ENCODE measurements at places on chromosomes 1 and 21.

DNA sequence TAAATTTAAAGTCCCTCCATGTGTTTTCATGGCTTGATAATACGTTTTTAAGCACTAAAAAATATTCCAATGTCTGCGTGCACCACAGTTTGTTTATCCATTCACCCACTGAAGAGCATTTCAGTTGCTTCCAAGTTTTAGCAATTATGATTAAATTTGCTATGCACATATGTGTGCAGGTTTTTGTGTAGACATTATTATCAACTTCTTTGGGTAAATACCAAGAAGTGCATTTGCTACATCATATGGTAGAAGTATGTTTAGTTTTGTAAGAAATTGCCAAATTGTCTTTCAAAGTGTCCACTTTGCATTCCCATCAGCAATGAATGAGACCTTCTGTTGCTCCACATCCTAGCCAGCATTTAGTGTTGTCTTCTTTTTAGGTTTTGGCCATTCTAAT lies 550.0 kb downstream of the BRINP3 start:
- no peak for DNase-seq

GRCh38 chr1:116947092-116947860 lies 37.6 kb downstream of the PTGFRN start:
- DNase-seq, result no peak

DNA sequence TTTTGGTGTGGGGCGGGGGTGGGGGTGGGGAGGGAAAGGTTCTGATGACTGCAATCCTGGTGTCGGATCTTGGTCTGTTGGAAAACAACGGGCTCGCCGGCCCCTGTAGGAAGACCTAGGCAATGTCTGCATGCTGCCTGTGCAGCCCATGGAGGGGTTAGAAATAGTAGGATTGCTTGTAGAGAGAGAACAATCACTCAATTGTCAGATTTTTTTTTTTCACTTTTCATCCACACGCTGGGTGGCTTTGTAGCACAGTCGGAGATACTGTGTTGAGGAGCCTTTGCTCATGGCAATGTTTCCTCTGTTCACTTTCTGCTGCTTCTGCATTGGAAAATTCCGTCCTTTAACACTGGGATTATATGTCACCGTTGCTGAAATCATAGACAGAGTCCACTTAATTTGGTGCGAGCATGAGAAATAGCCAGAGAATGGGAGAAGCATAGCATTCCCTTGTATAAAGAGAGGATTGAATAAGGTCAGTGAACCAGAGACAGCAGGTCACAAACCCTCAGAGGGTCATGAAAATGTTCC lies 107.5 kb downstream of the MRPS6 start:
- DNase-seq, result no peak

DNA sequence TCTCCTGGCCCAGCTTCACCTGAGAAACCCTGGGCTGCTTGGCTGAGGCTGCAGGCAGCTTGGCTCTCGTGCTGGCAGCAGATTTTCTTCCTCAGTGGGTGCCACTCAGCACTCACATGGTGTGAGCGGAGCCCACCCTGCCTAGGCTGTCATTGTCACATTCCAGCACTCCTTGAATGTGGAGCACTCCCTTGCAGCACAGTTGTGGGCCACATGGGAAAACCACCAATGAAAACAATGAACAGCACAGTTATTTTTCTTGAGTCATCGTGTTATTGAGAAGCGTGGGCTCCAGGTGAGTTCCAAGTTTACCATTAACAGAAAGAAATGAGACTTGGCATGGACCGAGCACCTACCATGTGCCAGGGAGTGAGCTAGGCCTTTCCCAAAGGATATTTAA lies 27.2 kb upstream of the TRIM67 start:
- no peak for DNase-seq

- DNase-seq, result no peak
Measured at GRCh38 chr1:110433803-110434202, 17.1 kb upstream of the PROK1 start.

DNA sequence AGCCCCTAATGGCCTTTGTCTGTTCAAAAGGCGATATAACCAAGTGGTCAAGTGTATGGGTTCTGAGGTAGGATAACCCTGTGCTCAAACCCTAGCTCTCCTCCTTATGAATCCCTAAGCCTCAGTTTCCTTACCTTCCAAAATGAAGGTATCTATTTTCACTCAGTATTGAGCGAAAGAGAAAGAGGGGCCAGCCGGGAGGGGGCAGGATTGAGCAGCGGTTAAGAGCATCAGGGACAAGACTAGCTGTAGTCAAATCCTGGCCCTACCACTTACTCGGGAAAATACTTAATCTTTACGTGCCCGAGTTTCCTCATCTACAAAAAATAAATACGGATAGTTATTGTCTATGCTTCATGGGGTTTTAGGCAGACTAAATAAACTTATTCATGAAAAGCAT lies 25.7 kb downstream of the LY9 start:
- no peak for DNase-seq

GRCh38 chr21:18782721-18783120 lies 379.1 kb upstream of the TMPRSS15 start:
- DNase-seq, result no peak

DNA sequence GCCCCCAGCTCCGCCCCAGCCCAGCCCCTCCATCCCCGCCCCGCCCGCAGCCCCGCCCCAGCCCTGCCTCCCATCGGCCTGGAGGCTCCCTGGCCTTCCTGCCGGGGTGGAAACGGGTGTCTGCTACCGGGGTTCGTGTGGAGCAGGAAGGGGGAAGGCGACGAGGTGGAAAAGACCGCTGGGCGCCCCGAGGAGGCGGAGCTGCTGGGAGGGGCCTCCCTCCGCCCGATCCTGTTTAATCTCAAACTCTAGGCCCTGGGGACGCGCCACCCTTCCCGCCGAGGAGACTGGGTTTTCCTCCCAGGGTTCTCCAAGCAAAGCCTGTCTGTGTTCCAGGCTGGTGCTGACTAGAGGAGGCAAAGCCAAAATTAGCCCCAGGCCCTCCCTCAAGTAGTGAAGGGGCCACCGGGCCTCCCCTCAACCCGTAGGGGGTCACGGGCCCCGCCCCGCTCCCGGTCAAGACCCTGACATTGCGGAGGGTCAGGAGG lies 16.2 kb upstream of the TTLL10 start:
- DNase-seq, result peak; percentile 13

- no peak for DNase-seq
Measured at GRCh38 chr1:45969866-45970265, 162.6 kb downstream of the PIK3R3 start.

GRCh38 chr1:38077523-38078147 lies 31.0 kb upstream of the POU3F1 start:
- no peak for DNase-seq

DNA sequence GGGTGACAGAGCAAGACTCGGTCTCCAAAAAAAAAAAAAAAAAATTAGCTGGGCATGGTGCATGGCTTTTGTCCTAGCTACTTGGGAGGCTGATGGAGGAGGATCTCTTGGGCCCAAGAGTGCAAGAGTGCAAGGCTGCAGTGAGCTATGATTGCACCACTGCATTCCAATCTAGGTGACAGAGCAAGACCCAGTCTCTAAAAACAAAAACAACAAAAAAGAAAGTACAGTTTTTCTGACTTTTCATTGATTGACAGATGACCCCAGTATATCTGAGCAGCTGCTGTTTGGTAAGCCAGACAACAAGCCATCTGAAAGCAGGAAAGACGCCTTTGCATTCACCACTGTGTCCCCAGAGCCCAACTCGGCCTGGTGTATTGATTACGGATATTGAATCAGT lies 10.9 kb upstream of the DPT start:
- DNase-seq, result no peak

- no peak for DNase-seq
Measured at GRCh38 chr1:25031966-25032667, 102.0 kb upstream of the RUNX3 start.

DNA sequence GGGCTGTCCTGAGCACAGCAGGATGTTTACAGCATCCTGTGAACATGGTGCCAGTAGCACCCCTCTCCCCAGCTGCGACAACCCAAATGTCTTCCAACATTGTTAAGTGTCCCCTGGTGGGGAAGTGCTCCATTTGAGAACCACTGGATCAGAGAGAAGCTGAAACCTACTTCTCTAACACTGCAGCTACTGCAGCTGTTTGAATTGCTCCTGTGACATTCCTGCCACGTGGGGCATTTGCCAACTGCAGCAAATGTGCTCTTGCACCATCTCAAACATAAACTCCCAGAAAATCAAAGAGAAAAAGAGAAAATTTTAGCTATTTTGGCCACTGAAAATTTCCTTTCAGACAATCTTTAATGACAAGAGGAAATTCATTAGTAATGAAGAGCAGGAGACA lies 11.0 kb downstream of the SLC2A5 start:
- no peak for DNase-seq

GRCh38 chr1:160189649-160190625 lies at the start of gene CASQ1:
TSS of gene CASQ1 (plus strand) at chr1:160190575. CDS start at chr1:160190752, 177 bp downstream.
- no peak for DNase-seq

DNA sequence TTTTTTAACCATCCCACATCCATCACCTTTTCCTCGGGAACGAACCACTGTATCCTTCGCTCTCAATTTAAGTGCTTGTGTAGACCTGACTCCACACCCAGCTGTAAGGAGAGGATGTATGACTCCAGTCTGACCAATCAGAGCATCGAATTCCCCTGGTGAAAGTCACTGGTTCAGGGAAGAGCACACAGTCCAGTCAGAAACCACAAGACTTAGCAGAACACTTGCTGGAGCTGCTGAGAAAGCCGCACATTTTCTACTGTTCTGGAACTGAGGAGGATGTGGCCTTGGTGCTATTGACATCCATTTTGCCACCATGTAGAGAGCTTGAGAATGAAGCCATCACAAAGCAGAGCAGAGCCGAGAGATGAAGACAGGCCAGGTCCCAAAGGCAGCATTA lies 59.9 kb upstream of the CNN3 start:
- DNase-seq, result no peak

DNA sequence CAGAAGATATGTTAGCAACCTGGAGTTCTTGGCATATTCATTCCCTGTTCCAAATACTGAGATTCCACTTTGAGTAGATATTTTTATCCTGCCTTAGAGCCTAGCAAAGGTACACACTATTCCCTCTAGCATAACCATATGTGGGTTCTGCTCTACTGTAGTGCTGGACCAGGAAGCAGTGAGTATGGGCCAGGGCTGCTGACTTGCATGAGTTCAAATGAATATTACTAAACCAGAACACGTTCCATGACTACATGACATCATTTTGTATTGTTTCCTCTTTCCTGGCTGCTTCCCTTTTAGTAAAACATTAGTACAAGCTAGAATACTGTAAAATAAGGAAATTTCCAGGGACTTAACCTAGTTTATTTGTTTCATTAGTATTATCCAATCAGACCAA lies 41.1 kb downstream of the TNFSF18 start:
- no peak for DNase-seq

DNA sequence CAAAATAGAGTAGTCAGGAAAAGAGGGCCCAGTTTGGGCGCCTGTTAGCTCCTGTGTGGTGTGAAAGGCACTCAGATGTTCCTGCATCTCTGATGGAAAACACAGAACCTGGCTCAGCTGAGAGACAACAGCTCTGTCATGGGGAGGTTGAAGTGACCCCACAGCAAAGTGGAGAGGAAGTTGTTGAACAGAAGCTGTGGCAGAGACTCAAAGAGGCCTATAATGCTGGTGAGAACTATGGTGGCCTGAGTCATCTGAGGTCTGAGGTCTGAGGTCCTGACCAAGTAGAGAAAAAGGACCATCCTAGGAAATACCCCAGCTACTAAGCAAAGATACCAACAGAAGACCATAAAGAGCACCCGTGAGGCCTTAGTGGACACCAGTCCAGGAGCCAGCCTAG lies 45.6 kb upstream of the JAK1 start:
- DNase-seq, result no peak

DNA sequence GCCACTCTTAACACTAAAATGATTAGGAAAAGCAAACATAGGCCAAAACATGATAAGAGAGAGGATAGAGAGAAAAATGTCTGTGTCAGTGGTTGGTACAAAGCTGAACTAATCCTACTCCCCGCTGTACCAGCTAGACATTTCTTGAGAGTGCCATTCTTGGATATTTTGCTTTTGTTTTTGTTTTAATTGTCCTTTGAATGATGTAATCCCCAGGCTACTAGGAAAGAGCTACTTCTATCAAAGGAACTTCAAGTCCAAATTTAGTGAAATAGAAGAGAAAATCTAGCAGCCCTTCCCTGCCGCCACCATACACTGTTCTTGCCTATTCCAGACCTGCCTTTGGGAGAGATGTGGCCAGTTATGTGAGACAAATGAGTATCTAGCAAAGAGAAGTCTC lies 269.6 kb downstream of the GRIK1 start:
- no peak for DNase-seq

DNA sequence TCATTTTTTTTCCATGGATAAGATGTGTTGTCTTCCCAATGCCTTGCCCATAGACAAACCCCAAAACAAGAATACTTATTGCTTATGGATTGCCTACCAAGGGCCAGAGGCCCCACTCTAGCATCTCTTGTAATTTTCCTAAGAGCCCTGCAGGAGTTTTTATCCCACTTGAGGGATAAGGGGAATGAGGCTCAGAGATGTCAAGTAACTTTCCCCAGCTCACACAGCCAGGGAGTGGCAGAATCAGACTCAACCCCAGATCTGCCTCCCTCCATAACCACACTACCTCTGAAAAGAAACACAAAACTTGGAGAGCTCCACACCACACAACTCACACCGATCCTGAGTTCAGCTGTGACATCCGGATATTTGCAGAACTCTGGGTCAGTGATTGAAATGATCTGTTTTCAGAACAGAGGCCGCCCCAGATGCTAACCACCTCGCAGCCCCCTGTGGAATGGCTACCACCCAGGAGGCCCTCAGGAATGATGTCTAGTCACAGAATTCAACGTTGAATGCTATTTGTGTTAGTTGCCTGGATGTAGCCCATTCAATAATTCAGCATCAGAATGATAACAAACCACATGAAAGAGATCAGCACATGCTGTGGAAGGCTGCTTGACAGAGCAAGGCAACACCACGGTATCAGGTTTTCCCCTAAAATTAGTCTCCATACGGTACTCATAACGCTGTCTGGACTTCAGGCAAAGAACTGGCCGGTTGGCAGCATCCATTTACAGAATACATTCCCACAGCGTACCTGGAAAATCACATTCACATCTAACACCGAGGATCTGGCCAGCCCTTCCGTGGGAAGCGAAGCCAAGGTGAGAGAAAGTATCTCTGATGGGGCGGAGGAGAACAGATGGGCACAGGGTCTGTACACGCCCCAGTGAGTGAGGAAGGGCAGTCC lies 231.9 kb downstream of the TOMM20 start:
- DNase-seq, result no peak

DNA sequence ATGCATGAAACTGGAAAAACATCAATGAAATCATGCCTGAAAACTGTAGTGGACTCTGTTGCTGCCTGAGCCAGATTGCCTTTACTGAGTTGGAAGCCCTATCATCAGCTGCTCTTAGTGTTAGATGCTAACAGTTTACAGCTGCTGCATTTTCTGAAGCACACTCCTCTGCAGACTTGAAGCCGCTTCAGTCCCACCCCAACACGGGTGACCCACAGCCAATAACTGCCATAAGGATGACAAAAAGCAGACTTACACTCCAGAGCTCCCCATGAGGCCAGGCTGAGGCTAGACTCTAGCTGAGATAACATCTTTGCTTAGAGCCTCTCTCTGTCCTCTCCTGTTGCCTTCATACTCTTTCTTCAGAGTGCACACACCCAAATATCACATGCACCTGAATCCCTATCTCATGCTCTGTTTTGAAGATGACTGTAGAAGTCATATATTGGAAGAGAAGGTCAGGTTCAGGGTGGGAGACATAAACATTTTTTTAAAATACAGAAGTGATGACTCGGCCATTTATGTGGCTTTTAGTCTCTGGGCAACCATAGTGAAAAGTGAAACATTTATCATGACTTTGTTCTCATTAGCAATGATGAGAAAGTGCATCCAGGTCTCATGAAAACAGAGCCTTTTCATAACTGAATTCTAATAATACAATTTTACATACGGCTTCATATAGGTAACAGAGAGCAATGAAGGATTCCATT lies 161.0 kb downstream of the KCNK2 start:
- DNase-seq, result no peak

Data from brain pericyte (primary cell).